Mammary epithelial cell (primary cell): ENCODE measurements at places on chromosomes 1 and 21. TPM values are rescaled to one million over a fixed set of nuclear protein-coding genes. Genes with fewer than 3 reads are reported as not detected.

RNU1-2 gene
- total RNA-seq, result 1,042 and 1,398 TPM in 2 replicates

GPR25 gene
- total RNA-seq, result not detected

KLHDC7A gene
- 1.0 TPM for total RNA-seq

KRTAP21-2 gene
- not detected for total RNA-seq

HORMAD1 gene
- not detected for total RNA-seq

CA6 gene
- total RNA-seq, result not detected in 2 replicates

CHIA gene
- total RNA-seq, result not detected in 2 replicates

TRAF3IP3 gene
- total RNA-seq, result 0.28 TPM in 1 of 2 replicates, not detected in the other

HTR6 gene
- total RNA-seq, result not detected

LAMC2 gene
- 1,201 TPM for total RNA-seq

PKLR gene
- total RNA-seq, result not detected

EVI5 gene
- total RNA-seq, result 30.3 TPM

PPFIA4 gene
- 2.4 and 8.2 TPM in 2 replicates for total RNA-seq

S100A3 gene
- total RNA-seq, result 47.4 and 58.6 TPM in 2 replicates

LCE3E gene
- not detected for total RNA-seq

FLG2 gene
- total RNA-seq, result not detected in 2 replicates

CDCP2 gene
- total RNA-seq, result not detected
